T-helper 2 cell (primary cell): ENCODE measurements at places on chromosomes 16 and 17.

DNA sequence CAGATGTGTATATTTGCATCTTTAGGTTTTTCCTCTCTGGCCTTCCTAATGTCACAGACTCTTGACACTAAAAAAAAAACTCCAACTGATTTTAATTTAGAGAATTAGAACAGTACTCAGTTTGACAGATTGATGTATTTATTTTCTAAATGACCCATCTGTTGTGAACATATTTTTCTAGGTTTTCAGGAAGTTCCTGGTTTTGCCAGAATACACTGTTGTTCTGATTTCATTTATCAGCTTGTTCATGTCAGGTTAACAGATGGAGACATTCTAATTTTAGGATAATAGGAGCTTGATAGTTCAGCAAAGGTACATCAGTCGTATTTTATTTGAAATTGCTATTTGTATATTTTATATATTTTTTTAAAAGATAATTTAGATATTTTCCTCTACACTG lies 133.4 kb downstream of the TANC2 start:
- no peak for DNase-seq

DNA sequence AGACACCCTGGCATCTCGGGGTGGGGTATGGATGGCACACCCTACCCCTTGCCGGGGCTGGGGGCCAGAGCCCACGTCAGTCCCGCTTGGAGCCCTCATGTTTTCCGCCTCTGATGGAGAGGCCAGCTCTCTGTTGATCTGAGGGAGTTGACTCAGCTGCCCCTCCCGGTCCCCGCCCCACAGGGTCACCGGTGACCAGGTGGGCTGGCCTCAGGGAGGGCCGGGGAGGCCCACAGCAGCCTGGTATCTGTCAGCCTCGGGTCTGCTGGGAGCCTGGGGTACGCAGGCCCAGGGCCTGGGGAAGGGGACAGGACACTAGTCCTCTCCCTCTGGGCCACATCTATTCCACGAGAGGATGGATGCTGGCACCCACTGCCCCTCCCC lies 109.5 kb upstream of the CIBAR2 start:
- no peak for DNase-seq

DNA sequence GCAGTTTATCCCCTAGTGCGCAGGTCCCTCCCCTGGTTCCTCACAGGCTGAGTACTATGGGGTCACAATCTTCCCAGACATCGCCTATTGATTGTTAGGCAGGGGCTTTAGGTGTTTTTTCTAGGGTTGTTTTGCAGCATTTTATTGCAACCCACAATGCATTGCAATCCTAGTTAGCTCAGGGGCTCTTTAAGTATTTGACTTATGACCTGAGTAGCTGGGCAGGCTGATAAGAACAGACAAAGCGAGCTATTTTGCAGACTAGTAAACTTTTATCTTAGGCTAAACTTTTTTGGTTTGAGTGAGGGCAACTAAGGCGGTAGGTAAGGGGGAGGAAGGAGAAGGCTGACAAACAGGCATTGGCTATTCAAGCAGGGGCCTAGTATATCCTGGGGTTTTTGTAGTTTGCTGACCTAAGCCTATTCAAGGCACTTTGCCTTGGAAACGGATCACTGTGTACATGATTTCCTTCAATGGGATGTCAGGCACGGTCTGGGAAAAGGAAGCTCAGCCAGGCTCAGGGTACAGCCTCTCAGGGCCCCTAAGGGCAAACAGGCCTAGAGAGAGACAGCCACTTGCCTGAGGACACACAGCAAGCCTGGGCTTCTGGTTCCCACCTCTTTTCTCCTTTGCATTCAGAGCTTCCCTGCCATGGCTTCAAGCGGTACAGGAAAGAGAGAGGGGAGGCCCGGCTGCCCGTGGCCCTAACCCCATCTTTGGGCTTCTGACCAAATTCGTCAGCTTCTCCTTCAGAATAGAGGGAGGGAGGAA lies 6.4 kb downstream of the DRC7 start:
- DNase-seq: no peak

- no peak for DNase-seq
Observed at GRCh38 chr16:53209429-53209828, 154.6 kb downstream of the CHD9 start.

GRCh38 chr16:50306287-50306686 lies 39.9 kb downstream of the ADCY7 start:
- no peak for DNase-seq

DNA sequence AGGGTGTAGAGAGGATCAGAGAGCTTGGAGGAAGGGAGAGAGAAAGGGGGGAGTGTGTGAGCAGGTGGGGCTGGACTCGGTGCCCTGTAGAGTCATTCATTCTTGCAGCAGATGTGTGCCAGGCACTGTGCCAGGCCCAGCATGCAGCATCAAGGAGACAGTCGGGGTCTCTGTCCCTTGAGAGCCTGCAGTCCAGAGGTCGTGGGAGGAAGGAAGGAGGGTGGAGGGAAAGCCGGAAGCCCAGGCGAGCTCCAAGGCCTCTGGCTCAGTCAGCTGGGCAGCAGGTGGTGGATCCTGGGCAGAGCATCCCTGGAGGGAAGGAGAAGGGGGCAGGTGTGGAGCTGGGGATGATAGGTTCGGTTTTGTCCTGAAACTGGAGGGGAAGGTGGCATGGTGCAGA lies 27.5 kb downstream of the EPN2 start:
- no peak for DNase-seq

GRCh38 chr17:72255481-72255880 lies 134.7 kb downstream of the SOX9 start:
- no peak for DNase-seq

DNA sequence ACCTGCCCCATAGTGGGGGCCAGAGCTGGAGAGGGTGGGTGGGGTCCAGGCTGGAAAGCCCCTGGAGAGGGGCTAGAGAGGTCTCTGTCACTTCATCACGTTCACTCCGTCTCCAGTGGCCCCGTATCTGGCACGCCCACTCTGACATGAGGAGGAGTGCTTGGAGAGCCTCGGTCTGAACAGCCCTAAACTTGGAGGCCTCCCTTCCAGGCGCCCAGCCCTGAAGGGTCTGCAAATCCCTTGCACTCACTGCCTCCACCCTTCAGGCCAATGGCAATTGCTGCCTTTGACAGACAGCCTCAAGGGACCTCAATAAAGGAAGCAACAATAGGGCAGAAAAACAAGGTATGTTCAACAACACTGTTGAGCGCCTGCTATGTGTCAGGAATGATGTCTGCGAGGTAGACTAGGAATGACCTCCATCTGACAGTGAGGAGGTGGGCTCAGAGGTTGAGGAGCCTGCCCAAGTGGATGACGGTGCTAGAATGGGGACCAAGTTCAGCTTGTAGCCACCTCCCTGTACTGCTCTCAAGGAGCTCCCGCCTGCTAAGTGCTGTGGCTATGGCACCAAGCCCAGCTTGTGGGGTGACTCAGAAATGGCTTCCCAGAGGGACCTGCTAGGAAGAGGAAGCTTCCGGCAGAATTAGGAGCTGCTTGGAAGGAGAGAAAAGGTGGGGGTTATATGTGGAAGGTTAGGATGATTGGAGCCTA lies 2.9 kb upstream of the EPX start:
- DNase-seq: no peak

DNA sequence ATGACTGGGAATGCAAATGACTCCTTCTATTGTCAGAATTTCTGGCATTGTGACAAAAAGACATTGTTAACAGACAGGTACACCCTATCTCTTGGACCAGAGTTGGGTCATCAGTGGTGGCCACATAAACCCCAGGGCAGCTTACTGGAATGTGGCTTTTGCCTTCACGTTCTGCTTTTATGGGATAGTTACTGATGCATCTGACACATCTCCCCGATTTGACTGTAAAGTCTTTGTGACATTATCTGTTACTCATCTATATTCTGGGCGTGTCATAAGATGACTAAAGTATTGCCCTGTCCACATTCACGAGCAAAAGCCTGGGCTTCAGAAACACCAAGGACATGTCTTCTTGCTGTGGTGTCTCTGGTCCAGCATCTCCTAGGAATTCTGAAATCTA lies 18.7 kb upstream of the AQP8 start:
- no peak for DNase-seq

- no peak for DNase-seq
Observed at GRCh38 chr17:6422654-6423241, 12.2 kb downstream of the AIPL1 start.

- DNase-seq: no peak
Observed at GRCh38 chr17:28261219-28261618, 57.8 kb upstream of the TMEM97 start.

GRCh38 chr17:33258296-33258695 lies 34.8 kb downstream of the ASIC2 start:
- no peak for DNase-seq

DNA sequence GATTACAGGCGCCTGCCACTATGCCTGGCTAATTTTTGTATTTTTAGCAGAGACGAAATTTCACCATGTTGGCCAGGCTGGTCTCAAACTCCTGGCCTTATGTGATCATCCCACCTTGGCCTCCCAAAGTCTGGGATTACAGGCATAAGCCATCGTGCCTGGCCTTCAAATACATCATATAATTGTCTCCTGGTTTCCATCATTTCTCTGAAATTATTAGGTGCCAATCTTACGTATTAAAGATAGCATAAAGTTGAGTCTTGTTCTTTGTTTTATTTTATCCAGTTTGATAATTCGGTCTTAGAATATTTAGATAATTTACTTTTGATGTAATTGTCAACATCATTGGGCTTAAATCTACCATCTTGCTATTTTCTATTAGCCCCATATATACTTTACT lies 32.8 kb upstream of the TMEM92 start:
- no peak for DNase-seq

DNA sequence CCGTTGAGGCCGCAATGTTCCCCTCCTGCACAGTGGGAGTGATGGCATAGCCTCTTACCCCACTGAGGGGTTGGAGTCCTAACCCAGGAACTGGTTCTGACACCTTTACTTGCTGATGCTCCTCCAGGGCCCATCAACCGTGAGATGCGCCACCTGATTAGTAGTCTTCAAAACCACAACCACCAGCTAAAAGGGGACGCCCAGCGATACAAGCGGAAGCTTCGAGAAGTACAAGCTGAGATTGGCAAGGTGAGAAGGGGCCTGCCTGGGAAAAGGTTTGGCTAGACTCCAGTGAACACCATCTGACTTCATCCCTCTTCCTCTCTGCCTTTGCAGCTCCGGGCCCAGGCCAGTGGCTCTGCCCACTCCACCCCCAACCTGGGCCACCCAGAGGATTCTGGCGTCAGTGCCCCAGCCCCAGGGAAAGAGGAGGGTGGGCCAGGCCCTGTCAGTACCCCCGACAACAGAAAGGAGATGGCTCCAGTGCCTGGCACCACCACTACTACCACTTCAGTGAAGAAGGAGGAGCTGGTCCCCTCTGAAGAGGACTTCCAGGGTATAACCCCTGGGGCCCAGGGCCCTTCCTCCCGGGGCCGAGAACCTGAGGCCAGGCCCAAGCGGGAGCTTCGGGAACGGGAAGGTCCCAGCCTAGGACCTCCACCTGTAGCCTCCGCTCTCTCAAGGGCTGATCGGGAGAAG lies 5.8 kb downstream of the RNF40 start:
- no peak for DNase-seq

DNA sequence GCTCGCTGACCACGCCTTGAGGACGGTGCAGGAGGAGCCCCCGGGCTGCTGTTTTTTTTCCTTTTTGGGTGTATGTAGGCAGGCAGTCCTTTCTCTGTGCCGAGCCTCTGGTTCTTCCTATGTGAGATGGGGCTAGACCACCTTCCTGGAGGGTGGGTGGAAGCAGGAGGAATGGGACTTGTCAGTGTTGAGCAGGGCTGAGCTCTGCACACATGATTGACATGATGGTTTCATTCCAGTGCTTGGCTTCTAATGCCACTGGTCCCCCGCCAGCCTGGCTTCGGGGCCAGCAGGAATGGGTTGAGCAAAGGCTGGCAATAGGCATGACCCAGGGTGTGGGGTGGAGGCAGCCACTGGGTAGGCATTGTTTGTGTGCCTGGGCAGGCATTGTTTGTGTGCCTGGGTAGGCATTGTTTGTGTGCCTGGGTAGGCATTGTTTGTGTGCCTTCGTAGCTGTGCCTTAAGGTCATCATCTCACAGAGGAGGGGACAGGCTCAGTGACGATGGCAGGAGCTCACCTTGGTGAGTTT lies 14.2 kb upstream of the ADCY7 start:
- no peak for DNase-seq

GRCh38 chr16:79006765-79007164 lies 593.8 kb downstream of the MAF start:
- DNase-seq: no peak

DNA sequence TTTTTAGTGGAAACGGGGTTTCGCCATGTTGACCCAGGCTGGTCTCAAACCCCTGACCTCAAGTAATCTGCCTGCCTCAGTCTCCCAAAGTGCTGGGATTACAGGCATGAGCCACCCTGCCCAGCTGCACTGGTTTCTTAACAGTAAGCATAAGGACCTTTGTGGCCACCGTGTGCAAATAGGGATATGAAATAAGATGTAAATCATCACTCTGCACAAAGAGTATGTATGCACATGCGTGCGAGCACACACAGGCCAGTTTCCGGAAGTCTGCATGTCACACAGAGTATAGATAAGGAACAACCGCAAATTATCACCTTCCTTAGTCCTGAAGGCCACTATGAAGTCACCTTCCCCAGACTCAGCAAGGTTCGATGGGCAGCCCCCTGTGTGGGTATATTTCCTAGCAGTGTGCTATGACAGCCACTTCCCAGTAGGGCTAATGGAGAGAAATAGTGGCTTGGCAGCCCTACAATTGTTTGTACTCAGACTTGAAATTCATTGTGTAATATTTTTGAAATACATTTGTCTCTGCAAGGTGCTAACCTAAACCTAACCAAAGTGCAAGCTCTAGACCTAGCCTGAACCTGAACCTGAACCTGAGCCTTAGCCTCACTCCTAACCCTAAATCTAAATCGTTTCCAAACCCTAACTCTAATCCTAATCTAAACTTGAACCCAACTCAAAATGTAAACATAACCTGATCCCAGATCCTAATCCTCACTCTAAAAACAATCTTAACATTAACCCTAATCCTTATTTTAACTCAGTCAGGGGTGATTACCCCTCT lies 48.4 kb upstream of the SKAP1 start:
- DNase-seq: no peak

- DNase-seq: no peak
Observed at GRCh38 chr16:76639685-76640289, 362.6 kb downstream of the CNTNAP4 start.

- DNase-seq: no peak
Observed at GRCh38 chr17:8417806-8418205, 17.9 kb upstream of the NDEL1 start.

DNA sequence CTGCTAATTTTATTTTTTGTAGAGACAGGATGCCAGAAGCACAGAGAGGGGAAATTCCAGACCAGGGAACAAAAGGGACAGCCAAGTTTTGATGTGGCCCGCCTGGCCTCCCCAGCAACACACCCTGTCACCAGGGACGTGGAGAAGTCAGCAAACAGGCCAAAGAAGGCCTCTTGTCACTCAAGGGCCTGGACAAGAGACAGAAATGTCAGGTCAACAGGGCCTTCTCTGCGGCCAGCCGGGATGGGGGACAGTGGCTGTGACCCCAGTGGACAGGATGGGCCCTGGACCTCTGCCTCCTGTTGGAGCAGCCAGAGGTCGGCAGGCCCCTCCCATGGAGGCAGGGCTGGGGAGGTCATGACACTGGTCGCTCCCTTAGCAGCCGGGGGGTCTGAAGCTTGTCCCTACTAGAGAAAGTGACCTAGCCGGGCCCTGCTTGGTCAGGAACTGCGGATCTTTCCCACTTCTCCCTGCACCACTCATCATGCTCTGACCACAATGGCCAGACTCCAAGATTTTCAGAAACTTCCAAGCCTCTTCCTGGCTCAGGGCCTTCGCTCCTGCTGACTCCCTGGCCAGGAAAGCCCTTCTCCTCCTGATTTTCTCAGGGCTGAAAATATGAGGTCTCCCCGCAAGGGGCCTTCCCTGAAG lies 9.2 kb upstream of the TVP23A start:
- no peak for DNase-seq
